ENCODE measurements at places on chromosomes 3 and 15.

DNA sequence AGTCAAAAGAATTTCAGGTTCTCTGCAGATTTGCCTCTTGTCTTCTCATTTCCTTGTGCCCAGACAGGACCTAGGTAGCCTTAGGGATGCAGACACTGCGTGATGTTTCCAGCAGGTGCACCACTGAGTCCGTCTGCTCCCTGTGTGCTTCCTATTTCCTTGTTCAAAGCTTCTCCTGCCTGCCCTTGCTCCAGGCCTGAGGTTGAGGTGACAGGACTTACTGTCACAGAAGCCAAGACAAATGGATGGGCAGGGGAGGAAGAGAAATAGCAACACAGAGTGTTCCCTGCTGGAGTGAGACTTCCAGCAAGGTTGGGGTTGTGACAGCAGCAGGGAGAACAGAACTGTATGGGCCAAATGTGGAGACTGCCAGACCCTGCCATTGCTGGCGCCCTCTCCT is 199.4 kb downstream of the MYRIP start:
- no peak for DNase-seq

DNA sequence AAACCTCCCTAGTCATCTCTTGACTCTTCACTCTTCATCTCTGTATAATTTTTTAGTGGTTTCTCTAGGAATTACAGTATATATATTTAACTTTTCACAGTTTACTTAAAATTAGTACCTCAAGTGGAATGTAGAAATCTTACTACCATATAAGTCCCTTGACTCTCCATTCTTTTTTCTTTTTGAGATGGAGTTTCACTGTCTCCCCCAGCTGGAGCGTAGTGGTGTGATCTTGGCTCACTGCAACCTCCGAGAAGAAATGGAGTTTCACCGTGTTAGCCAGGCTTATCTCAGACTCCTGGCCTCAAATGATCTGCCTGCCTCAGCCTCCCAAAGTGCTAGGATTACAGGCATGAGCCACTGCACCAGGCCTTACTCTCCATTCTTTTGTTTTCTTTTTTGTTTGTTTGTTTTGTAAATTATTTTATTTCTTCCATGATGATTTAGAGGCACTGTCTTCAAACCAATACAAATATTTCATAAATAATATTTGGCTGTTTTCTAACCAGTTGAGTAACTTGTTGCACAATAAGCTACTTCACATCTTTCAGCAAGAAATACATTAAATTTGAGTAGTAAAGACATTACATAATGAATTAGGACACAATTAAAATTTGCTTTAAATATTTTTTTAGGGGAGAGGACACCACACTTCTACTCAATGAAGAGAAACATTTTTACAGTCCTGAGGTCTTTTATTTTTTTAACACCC is 144.8 kb downstream of the RBPMS2 start:
- DNase-seq: no peak

DNA sequence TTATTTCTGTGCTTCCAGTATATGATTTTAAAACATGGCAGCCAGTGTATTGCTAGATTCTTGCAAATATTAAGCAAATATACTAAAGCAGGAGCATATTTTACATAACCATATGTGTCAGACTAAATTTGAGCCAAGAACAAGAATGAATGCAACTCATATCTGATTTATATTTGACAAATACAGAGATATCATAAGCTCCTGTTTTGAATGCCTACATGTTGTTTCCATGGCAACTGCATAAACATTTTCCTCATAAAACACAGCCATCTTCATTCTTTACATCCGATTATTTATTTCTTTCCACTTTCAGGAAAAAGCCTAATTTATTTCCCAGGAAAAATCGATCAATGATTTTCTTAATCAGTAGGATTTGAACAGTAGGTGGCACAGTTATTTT is 172.2 kb upstream of the TSPAN3 start:
- DNase-seq: no peak

- DNase-seq: peak; percentile 46
Measured at GRCh38 chr3:138082085-138082991, 33.1 kb downstream of the DZIP1L start.

Data from AG04449 (cell line).